Vagina (tissue), 2 donors: ENCODE measurements at places on chromosomes 5 and 9. TPM values are rescaled to one million over a fixed set of nuclear protein-coding genes. Genes with fewer than 3 reads are reported as not detected.

C1QTNF2 gene
- 1.7 TPM for total RNA-seq

GABRA6 gene
- not detected for total RNA-seq

DMRT2 gene
- total RNA-seq, result 2.5 TPM

EGFLAM gene
- total RNA-seq, result 15.2 TPM

DNA sequence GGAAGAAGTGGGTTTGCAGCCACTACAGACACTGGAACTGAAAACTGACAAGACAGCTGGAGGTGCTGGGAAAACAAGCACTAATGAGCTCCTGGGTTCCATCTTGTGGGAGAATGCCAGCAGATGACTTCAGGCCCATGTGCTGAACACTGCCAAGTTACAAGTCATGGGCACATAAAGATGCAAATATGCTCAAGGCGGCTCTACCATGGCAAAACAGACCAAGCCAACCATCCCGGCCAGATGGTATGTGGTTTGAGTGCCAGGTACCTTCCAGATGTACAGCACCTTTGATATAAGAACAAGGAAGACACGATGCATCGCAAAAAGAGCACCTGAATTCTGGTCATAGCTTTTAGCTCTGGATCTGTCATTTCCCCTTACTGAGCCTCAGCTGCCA is 19.9 kb downstream of the TNFSF8 start:
- DNase-seq, result no peak

DNA sequence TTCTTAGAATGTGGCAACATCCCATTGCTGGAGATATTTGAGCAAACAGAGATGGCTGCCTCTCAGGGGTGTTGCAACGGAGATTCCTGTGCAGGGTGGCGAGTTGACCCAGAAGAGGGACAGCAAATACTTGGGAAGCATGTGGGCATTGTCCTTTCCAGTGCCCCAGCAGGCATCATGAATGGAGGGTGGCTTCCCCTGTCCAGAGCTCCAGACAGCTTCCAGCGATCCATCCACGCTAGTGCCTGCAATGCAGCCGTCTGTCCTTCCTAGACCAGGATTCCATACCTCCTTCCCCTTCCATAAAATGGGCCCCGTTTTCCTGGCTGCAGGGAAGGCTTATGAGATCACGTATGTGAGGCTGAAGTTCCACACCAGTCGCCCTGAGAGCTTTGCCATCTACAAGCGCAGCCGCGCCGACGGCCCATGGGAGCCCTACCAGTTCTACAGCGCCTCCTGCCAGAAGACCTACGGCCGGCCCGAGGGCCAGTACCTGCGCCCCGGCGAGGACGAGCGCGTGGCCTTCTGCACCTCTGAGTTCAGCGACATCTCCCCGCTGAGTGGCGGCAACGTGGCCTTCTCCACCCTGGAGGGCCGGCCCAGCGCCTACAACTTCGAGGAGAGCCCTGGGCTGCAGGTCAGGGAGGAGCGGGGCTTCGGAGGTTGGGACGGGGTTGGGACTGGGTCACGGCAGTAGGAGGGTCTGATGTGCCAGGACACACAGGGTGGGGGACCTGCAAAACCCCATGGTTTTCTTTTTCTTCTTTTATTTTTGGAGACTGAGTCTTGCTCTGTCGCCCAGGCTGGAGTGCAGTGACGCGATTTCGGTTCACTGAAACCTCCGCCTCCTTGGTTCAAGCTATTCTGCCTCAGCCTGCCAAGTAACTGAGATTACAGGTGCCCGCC is 17.2 kb downstream of the LAMC3 start:
- DNase-seq, result no peak

GRCh38 chr9:99352826-99353225 is 130.7 kb downstream of the SEC61B start:
- no peak for DNase-seq

GRCh38 chr5:145557345-145557744 is 277.8 kb downstream of the PRELID2 start:
- DNase-seq, result no peak
